ENCODE measurements at places on chromosomes 1 and 21.

DNA sequence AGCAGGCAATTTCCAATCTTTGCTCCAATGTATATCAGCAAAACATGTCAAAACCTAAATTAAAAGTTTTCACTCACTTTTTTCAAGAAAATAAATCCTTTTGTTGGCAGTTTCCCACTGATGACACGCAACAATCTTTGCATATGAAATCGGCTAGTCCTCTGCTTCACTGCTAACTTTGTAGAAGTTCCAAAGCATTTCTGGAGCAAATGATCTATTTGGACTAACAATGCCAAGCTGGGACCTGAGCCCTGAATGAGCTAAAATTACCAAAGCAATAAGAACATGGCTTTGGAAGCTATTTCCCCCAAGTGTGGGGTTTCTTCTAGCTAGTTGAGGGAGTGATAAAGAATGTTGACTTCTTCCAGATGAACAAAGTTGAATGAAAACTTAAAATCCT, 5.1 kb downstream of the BEND5 start:
- DNase-seq, result no peak

DNA sequence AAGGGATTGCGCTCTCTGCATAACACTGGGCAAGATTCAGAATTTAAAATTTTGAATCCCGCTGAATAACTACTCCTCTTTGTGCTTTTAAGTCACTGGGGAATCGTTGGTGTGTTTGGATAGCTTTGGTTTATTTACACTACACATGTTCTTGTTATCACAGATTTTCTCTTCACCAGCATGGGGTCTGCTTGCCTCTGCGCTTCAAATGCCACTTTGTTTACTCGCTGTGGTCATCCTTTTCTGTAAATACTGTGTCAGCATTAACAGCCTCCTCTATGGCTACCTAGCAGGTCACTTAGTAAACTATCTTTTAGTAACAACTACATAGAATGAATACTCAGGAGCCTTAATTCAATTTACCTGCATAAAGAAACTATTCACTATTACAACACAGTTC, 14.4 kb upstream of the KCNH1 start:
- no peak for DNase-seq

- DNase-seq, result no peak
Observed at GRCh38 chr1:32521165-32521564, 18.1 kb upstream of the ZBTB8A start.

DNA sequence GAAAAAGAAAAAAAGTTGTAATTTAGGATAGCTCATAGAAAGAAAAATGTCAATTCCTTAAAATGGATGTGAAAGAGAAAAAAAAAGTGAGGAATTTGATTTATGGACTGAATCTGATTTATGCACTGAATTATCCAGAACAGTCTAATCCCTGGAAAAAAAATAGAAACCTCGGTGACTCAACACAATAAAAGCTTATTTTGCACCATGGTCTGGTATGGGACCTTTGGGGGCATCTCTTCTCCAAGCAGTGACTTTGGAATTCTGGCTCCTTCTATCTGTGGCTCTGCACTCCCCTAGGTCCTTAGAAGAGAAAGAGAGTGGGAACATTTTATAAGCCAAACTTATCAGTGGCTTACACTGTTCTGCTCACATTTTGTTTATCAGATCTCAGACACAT, 471.7 kb upstream of the B3GALT2 start:
- no peak for DNase-seq

- DNase-seq, result no peak
Observed at GRCh38 chr1:28328228-28328648, 602 bp upstream of the MED18 start.

- DNase-seq, result no peak
Observed at GRCh38 chr1:208475449-208475848, 231.3 kb upstream of the PLXNA2 start.

DNA sequence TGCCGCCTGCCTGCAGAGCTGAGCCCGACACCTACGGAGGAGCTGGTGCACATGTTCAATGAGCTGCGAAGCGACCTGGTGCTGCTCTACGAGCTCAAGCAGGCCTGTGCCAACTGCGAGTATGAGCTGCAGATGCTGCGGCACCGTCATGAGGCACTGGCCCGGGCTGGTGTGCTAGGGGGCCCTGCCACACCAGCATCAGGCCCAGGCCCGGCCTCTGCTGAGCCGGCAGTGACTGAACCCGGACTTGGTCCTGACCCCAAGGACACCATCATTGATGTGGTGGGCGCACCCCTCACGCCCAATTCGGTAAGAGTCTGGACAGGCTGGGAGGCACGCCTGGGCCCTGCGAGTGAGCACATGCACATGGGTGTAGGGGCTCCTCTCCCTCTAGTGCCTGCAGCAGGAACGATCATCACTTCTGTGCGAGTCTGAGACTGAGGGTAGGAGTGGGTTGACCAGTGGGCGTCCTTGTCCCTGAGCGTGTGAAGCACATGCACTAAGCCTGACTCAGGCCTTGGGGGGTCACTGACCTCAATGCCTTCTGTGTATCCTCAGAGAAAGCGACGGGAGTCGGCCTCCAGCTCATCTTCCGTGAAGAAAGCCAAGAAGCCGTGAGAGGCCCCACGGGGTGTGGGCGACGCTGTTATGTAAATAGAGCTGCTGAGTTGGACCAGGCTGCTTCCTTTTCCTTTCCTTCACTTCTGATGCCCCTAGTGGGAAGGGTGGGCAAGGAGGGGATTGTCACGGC, 6.9 kb downstream of the DMAP1 start:
- no peak for DNase-seq

DNA sequence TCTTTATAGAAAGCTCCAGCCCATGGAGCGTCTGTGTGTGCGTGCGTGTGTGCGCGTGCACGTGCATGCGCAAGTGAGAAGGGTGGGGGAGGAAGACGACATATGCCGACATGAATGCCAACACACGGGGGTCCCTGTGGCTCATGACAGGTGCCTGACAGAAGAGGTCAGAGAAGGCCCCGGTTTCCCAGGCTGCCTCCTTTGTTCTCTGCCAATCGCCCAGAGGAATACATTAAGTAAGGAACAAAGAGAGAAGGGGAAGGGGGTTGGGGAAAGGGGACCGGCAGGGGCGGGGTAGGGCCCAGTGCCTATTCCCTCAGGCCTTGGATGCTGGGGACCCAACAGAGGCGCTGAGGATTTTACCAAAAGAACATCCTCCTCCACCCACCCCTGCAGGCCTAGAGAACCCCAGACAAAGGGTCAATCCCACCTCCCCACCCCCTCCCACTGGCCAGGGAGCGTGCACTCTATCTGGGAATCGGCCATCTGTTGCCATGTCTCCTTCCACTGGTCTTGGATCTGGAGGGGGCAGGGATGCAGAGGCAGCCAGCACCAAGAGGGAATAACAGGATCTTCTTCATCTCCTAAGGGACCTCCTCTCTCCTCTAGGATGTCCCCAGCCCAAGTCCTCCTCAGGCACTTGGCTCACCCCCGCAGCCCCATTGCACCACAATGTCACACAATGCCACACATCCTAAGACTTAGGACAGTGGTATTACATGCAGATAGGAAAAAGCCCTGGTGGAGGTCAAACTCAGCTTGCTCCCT, 39.4 kb downstream of the PIK3C2B start:
- no peak for DNase-seq

DNA sequence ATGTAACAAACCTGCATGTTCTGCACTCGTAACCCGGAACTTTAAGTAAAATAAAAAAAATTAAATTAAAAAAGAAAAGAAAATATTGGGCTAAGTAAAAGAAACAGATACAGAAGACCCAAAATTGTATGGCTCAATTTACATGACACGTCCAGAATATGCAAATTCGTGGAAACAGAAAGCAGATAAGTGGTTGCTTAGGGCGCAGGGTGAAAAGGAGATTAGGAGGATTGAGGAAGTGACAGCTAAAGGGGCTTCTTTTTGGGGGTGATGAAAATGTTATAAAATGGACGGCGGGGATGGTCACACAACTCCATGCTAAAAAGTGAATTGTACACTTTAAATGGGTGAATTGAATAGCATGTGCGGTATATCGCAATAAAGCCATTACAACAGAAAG, 27.4 kb upstream of the ZBTB21 start:
- no peak for DNase-seq

GRCh38 chr21:41460578-41461527, 34.8 kb downstream of the MX1 start:
- peak; percentile 65 for DNase-seq

DNA sequence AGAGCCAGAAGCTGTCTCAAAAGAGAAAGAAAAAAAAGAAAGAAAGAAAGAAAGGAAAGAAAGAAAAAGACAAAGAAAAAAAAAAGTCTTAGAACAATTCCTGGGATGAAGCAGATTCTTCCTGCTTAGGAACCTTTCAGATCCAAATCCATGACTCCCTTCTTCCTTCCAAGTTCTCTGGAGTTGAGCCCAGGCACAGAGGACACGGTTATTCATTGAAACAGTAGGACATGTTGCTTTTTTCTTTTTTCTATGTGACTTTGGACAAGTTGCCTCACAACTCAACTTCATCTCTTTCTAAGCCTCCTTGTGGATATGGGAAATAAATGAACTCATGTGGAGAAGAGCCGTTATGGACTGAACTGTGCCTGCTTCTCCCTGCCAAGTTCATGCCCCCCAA, 14.7 kb upstream of the TNFRSF8 start:
- DNase-seq, result no peak

DNA sequence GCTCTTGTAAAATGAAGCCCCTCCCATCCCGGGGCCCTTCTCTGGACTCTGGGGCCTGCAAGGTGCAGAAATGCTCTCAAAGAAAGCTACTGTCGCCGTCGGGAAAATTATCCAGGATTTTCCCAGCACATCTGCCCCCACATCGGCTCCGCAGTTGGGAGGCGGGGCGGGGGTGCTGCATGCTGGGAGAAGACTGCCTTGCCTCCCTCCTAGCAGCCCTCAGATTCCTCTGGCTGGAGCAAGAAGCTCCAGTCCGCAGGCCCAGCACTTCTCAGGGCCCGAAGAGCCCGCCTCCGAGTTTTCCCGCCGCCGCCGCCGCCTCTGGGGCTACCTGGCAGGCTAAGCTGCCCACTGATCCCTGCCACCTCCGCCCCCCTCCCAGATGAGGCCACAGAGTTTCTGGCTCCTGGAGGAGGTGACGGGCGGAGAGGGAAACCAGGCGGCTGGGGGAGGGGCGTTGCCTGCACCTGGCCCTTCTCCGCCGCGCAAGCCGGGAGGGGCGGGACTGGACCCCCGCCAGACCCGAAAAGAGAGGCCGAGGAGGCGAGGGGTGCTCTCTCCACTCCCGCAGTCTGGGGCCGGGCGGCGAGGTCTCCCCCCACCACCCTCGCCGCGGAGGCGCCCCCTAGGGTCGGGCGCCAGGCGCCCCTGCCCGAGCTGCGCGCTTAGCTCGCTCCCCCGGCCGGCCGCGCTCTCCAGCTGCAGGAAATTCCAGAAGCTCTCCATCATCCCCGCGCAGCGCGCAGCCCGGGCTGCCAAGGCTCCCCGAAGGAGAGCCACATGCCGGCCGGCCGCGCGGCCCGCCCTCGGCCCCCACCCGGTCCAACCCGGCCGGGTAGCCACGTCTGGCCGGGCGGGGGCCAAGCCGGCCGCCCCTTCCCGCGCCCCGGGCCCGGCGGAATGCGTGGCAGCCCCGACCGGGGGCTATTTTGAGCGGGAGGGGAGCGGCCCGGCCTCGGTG, 28.8 kb downstream of the AHDC1 start:
- DNase-seq, result peak; percentile 44
